ENCODE measurements at places on chromosomes 7 and 10.
A peak's percentile ranks its signal among the peaks of the same experiment; 100 is the strongest.

GRCh38 chr7:151068069-151068773, 8.8 kb downstream of the SLC4A2 start:
- DNase-seq: no peak

GRCh38 chr10:83654689-83655088, 484.6 kb upstream of the GHITM start:
- DNase-seq: no peak

DNA sequence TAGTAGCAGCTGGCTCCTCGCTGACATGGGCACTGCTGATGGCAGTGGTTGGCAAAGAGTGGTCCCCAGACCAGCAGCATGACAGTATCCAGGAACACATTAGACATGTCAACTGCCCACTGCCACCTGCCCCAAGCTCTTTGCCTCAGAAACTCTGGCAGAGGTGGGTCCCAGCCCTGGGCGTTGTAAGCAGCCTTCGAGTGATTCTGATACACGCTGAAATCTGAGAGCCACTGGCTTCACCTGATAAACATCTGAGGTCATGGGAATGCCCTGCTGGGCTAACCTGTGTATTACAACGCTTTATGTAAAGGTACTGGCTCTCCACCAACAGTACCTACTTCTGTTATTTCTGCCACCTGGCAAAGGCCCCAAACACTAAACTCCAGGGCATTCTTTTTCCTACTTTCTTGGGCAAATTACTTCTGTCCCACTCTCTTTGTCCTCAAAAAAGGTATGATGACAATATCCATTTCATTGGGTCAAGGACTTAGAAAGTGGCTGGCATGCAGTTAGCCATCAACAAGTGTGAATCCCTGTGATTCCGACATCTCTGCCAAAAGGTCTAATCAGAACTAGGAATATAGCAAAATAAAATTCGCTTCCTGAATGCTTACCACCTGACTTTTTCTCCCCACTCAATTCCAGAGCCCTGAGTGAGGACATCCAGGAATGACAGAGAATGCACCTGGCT, 9.2 kb downstream of the SGMS1 start:
- peak; percentile 3 for DNase-seq

GRCh38 chr7:82029236-82029913, 259.5 kb upstream of the HGF start:
- DNase-seq: no peak

GRCh38 chr10:102120991-102121738, 997 bp upstream of the LDB1 start:
- DNase-seq: no peak

DNA sequence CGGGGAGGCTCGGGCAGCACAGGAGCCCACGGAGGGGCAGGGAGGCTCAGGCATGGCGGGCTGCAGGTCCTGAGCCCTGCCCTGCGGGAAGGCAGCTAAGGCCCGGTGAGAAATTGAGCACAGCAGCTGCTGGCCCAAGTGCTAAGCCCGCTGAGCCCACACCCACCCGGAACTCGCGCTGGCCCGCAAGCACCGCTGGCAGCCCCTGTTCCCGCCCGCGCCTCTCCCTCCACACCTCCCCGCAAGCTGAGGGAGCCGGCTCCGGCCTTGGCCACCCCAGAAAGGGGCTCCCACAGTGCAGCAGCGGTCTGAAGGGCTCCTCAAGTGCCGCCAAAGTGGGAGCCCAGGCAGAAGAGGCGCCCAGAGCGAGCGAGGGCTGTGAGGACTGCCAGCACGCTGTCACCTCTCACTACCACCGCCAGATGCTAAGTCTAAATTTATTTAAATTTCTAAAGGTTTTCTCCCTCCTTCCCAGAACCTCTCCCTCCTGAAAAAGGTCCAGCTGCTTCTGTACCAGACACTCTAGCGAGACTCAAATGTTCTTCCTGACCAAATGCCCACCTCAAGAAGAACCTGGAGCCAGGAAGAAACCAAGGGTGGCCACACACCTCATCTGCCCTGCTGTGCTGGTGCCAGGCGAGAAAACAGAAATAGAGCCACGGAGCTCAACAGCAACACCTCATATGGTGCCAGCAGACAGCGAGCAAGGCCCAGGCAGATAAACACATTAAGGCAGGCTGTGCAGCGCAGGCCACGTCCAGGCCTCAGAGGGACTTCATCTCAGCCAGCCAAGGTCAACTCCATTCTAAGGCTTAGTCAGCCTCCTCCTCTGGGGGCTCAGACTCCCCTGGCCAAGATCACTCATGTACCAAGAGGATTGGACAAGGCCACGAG, 47.0 kb downstream of the KCNMA1 start:
- DNase-seq: peak; percentile 20

DNA sequence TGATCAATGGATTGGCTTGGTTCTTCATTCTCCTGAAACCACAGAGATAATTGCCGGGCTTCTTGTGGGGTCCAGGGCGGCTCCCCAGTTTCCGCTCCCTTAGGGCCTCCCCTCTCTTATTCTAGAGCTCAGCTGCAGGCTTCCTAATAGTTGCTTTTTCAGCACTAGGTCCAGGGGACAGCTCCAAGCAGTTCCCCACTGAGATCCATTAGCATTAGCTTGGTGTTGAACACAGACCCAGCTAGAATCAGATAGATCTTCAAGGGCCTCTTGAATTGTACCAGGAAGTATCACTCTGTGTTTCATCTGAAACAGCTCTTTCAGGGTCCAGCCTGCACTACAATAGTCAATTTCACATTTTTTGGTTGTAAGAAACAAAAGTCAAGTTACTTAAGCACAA, 238.7 kb downstream of the SEC23IP start:
- DNase-seq: no peak
